ENCODE measurements at places on chromosomes 11 and 22.

DNA sequence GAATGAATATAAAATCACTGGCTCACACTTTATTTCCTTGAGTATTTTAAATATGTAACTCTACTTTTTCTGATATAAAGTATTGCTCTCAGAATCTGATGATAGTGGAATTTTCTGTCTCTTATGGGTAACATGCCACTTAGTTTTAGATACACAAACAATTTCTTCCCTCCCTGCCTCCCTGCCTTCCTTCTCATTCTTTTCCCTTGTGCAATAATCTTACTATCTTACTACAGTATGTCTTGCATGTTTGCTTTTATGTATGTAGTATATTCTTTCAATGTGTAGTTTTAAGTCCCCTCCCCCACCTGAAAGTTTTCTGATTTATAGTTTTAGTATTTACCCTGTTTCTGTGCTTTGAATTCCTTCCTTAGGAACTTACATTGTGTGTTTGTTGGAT, 48.4 kb downstream of the INSC start:
- DNase-seq: no peak

GRCh38 chr11:8336356-8337129, 72.9 kb upstream of the LMO1 start:
- no peak for DNase-seq

DNA sequence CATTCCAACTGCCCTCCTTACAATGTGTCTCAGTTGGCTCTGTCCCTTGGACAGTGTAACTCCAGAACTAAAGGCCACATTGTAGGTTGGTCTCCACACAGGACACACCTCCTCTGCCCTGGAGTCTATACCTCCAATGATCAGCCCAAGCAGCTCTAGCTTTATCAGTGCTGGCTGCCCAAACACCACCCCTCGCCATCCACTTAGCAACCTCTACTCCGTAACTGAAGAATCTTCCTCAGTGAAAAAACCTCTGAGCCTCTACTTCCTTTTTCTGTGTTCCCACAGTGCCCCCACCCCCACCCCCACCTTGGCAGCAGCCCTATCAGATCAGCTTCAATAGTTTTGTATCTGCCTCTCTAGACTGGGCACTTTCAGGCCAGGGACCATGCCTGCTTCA, 33.4 kb downstream of the SERPINH1 start:
- no peak for DNase-seq

DNA sequence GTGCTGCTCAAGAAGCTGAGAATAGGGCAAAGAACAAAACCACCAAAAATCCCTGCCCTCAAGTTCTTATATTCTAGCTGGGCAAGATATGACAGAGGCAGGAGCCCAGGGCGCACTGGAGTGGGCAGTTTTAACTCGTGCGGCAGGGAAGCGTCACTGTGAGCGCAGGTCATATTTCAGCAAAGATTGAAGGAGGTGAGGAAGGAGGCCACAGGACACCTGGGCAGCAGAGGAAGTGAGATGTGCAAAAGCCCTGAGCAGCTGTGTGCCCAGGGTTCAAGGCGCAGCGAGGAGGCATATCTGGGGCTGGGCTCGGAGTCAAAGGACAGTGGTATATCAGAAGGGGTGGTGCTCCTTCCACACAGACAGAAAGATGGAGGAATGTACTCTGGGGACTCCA, 13.5 kb downstream of the KCNC1 start:
- no peak for DNase-seq

DNA sequence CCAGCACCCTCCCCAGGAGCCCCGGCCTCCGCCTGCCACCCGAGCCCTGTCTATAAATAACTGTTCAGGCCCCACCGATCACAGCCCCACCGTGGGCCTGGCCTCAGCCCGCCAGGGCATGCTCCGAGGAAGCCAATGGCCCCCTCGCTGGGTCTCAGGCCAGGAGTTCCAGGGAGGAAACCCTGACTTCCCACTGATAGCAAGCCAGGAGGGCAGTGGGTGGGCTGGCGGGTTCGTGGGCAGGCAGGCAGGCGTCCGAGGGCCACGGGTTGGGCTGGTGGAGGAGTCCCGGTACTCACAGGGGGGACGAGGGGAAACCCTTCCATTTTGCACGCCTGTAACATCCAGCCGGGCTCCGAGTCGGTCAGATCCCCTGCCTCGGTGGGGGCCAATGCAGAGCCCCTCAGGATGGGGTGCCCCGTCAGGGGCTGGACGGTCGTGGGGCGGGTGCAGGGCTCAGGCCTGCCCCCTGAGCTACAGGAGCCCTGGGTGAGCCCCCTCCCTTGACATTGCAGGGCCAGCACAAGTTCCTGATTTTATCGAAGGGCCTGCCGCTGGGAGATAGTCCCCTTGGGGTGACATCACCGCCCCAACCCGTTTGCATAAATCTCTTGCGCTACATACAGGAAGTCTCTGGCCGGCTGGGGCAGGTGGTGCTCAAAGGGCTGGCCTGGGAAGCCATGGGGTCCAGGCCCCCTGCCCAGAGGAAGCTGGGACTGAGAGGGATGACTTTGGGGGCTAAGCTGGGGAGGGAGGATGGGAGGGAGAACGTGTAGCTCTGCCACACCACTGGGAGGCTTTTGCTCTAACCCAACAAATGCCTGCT, at the start of gene SPI1:
SPI1 (minus strand) TSS at position 538 of the 826 bp plus-strand sequence; CDS start at position 344, 194 bp downstream.
- DNase-seq: no peak
